ENCODE measurements at places on chromosomes 1 and 21. TPM values are rescaled to one million over a fixed set of nuclear protein-coding genes. Genes with fewer than 3 reads are reported as not detected.

- no peak for DNase-seq
Observed at GRCh38 chr1:117590273-117590925, 15.4 kb upstream of the TENT5C start.

- peak; percentile 68 for DNase-seq
Observed at GRCh38 chr1:43540653-43541071, 10.0 kb downstream of the PTPRF start.

DNA sequence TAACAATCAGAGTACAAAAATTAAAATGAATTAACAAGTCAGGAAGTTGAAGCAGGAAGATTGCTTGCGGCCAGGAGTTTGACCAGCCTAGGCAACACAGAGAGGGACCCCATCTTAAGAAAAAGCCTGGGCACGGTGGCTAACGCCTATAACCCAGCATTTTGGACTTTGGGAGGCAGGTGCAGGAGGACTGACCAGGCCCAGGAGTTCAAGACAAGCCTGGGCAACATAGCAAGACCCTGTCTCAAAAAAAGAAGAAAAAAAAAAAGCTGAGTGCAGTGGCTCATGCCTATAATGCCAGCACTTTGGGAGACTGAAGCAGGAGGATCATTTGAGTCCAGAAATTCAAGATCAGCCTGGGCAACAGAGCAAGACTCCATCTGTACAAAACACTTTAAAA, 38.5 kb downstream of the TESK2 start:
- DNase-seq: no peak

- DNase-seq: no peak
Observed at GRCh38 chr1:58802640-58803399, 19.0 kb upstream of the JUN start.

The CELSR2 gene
- total RNA-seq: 13.8 TPM

The SLC35A3 gene
- total RNA-seq: 36.5 TPM

The IKBKE gene
- 4.9 TPM for total RNA-seq

Measured in breast epithelium (tissue), 4 donors.